ENCODE measurements at places on chromosomes 7 and 10.

DNA sequence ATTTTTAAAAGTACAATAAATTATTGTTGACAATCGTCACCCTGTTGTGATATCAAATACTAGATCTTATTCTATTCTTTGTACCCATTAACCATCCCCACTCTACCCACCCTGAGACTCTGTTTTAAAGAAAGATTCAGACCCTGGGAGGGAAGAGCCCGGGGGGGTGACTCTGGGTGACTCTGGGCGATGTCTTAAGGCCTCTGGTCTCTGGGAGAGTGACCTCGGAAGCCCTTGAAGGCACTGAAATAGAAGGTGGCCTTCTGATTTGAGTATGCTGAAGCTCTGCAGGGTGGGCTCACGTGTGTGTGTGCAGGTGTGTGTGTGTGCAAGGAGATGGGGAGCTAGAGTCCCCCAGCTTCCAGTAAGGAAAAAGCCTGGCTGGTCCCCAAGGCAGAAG, 9.7 kb downstream of the ADAP1 start:
- DNase-seq = no peak

- DNase-seq = no peak
Measured at GRCh38 chr10:125060026-125060425, 100.3 kb downstream of the CTBP2 start.

GRCh38 chr7:2893411-2893861, 49.3 kb upstream of the GNA12 start:
- DNase-seq = no peak

DNA sequence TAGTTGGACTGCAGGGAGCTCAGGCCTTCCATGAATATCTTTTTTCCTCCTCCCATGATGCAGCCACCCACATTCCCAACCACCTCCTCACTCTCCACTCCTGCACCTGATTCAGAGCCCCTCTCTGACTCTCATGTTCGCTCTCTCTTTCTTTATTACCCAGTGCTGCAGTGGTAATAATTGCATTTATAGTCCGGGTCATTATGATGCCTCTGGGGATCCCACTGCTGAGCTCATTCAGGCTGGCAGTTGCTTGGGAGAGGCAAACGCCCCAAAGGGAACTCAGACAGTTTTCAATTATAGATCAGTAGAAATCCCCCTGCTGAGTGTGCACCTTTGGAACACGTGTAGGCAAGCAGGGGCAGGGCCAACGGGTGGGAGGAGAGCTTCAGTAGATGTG, 953.0 kb downstream of the GRID1 start:
- no peak for DNase-seq

DNA sequence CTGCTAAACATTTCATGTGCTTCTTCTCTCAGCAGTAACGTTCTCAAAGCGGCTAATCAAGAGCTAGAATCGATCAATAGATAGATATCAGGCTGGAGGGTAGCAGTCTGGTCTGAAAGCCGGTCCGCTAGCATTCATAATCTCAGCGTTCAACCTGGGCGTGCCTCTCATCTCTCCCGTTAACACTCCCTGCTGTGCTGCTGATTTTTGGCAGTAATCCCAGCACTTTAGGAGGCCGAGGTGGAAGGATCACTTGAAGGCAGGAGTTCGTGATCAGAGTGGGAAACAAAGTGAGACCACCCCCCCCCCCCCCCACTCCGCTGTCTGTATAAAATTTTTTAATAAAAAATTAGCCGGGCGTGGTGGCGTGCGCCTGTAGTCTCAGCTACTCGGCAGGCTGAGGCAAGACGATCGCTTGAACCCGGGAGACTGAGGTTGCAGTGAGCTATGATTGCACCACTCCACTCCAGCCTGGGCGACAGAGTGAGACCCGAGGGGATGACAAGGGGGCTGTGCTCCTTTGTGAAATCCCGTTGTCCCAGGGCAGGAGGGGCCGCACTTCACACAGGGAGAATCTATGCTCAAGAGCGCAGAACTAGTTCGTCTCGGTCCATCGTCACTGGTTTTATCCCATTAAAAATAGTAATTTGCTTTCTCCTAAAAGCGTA, 624 bp upstream of the CEP55 start:
- DNase-seq = no peak

GRCh38 chr7:2301511-2301863, 12.8 kb downstream of the SNX8 start:
- no peak for DNase-seq

GRCh38 chr7:11858622-11859302, 26.8 kb upstream of the THSD7A start:
- DNase-seq = no peak

DNA sequence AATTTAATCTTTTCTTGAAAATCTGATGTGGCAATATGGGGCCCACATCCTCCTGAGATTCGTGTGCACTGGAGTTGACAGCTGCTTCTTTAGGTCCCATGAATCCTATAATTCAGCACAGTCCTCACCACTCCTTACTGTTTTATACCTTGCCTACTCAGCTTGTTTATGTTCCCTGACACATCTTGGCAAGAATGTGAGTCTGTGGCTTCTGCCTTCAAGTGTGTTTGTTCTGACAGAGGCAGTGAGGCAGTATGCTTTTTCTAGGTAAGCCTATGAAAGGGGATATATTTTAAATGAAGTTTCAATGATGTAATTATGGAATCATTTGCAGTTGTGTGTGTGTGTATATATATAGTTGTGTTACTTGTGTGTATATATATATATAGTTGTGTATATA, 106.4 kb downstream of the AMPH start:
- DNase-seq = no peak

DNA sequence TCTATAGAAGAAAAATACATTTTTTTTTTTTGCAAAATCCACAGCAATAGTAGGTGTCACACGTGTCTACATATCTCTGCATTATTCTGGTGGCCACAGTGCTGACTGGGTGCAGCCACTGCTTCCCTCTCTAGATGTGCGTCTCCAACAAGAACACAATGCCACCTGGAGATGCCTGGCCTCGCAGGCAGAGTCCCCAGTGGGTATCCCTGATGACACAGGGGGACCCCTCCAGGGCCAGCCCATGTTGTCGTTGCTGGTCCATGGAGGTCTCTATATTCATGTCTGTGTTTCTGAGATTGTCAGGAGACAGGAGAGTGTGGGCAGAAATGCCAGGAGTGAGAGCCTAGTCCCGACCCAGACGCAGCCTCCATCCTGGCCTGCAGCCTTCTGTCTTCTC, 345.9 kb upstream of the SHH start:
- no peak for DNase-seq
